ENCODE measurements at places on chromosomes 7 and 10.

- no peak for DNase-seq
Observed at GRCh38 chr7:98354511-98355249, 46.2 kb downstream of the BAIAP2L1 start.

- no peak for DNase-seq
Observed at GRCh38 chr7:120462991-120463390, 190.0 kb downstream of the KCND2 start.

GRCh38 chr10:43176271-43176670, 38.0 kb downstream of the CSGALNACT2 start:
- DNase-seq, result no peak

DNA sequence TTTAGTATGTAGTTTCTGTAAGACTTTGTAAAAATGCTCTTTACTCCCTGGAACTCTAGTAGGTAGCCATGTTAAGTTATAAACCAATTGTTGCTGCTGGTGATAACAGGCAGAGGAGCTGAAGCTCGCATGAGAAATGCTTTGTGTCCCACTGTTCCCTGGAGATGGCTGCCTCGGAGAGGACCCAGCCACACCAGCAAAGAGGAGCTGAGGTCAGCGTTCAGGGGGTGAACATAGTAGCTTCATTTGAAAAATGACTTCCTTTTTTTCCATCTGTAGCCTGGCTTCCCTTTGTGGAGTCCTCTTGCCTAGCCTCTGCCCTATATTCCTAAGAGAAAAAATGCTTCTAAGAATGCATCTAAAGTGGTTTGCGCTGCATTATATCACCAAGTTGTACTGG, 20.3 kb downstream of the CELF2 start:
- no peak for DNase-seq

DNA sequence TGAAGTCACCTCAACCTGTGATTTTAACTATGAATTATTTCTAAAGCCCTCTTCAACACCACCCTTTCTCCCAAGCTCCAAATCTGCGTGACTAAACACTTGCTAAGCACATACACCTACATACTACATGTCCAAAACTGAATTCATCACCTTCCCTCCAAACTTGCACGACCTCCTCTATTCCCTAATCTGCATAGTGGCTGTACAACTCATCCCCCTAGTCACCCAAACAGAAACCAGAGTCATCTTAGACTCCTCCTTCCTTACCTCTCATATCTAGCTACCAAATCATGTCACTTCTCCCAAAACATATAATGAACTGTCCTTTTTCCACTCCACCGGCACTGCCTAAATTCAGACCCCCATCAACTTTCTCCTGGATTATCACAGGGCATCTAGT, 16.2 kb downstream of the ARHGAP21 start:
- DNase-seq, result no peak

GRCh38 chr7:120272261-120272660, 714 bp upstream of the KCND2 start:
- no peak for DNase-seq

- DNase-seq, result no peak
Observed at GRCh38 chr10:6694447-6695140, 114.5 kb upstream of the PRKCQ start.
